ENCODE measurements at places on chromosomes 6 and 20.

DNA sequence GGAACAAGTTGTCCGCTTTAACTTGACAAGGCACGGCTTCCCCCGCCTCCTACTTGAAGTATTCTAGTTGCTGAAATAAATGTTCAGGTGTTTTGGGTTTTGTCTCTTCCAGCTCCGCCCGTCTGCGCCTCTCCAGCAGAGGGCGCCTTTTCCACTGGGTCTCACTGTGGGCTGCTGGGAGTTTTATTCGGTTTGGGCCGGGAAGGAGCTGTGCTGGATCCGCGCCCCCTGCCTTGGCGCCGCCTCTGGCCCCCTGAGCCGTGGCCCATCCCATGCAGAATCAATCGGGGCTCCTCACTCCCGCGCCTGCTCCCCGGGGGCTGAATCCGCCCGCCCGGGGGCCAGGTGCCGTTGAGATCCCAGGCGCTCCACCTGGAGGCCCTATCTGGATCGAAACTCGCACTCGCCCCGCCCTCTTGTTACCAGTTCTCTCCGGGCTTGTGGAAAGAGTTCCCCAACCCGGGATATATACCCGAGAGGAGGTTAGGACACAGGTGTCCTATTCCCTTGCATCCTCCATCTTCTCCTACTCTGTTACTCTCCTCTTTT is 51.0 kb upstream of the TCF21 start:
- DNase-seq: no peak

DNA sequence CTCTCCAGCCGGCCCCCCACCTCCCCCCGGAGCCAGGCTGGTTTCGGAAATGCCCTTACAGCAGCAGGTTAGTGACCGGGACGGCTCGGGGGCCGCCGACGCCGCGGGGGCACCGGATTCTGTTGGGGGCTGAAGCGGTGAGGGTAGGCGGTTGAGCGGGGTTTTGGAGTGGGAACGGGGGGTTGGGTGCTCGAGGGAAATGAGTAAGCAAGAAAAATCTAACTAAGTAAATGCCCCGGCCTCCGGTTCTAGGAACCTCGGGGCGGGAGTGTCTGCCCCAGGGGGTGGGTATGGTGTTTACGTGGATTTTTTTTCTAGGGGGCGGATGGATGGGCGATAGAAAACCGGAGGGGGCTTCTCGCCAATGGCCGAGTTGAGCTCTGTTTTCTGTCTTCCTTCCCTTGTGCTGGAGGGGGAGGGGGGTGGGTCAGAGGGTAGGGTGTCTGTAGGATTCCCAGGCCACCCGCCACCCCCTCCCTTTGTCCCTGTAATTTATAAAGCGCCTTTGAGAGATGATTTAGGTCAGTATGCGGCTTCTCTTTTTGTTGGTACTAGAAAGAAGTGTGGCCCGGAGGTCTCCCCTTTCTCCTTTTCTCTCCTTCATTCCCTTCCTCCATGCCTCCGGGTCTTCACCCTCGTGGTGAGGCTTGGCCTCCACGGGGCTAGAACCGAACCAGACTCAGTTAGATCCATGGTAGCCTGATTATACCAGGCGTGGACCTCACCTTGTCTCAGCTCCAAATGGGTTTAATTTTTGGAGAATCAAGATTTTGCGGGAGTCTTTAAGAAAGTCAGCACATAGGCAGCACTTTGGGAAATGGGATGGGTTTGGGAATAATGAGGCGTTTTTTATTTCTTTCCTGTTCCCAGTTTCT is 2.3 kb downstream of the E2F3 start:
- DNase-seq: peak; percentile 94

GRCh38 chr20:35443003-35443402 is 5.0 kb upstream of the GDF5 start:
- DNase-seq: no peak

DNA sequence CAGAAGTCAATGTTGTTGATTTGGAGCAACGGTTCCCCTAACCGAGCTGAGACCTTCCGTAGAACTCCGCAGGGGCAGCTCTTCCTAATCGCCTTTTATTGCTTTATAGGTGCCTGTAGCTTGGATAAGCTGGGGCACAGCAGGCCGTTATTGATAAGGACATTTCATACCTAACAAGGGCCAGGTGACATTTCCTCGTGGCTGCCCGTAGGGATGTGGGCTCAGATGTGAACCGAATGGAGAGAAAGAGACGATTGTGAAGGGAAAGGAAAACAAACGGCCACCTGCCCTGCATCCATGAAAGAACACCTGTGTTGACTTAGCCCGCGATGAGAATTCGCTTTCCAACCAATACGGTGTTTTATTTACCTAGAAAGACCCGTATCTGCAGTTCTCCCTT is 53.3 kb upstream of the DACT2 start:
- no peak for DNase-seq

- peak; percentile 54 for DNase-seq
These were observed 250.4 kb downstream of the FOXA2 start for GRCh38 chr20:22333885-22334545.

- DNase-seq: no peak
These were observed 3.8 kb downstream of the EFHC1 start for GRCh38 chr6:52423971-52424381.

- no peak for DNase-seq
These were observed 394.6 kb downstream of the ZFAND3 start for GRCh38 chr6:38214159-38214558.

- DNase-seq: no peak
These were observed 220.7 kb upstream of the CITED2 start for GRCh38 chr6:139595183-139595582.

DNA sequence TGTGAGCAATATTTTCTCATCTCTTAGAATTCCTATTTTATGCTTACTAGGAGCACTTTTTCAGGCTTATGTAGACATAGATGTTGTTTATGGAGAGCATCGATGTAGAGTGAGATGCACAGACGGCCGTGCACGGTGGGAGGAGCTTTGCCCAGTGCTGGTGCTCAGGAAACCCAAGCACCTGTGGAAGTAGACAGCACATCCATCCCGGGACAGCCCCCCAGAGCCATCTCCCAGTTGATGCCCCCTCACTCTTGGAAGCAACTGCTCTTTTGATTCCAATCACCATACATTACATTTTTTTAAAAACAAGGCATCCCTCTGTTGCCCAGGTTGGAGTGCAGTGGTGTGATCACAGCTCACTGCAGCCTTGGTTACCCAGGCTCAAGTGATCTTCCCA is 143.7 kb downstream of the SMOC2 start:
- no peak for DNase-seq

DNA sequence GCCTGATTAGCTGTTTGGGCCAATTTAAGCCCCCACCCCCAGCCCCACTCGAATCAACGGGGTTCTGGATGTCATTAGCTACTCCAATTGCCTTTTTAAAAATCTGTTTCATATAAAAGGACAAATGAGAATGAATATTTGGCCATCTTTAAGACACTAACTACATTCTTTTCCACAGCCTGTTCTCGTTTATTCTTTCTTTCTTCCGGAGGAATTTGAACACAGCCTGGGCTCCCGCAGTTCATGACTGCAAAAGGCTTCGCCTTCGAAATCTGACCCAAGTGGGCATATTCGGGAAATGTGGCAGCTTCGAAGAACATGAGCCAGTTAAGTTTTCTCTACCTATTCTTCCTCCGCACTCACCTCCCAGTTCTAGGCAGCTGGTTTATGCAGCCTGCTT is 49.4 kb upstream of the NFATC2 start:
- DNase-seq: no peak

DNA sequence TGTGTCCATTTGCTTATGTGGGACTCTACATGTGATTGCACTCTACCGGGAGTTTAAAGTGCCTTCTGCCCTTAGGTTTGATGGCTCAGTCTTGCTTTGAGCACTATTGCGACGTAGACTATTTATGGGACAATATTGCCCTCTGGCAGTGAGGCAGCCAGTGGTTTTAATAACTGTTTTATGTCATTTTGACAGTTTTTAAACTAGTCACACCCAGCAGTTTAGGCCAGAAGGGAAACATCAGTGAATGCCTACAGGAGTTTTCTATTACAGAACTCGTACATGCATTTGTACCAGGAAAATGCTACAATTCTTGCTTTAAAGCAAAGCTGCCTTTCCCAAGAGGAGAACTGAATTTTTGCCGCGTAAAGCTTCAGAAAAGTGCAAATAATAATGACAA is 813.7 kb downstream of the KIF16B start:
- no peak for DNase-seq

- DNase-seq: no peak
These were observed 59.7 kb downstream of the BANF2 start for GRCh38 chr20:17759449-17759848.

DNA sequence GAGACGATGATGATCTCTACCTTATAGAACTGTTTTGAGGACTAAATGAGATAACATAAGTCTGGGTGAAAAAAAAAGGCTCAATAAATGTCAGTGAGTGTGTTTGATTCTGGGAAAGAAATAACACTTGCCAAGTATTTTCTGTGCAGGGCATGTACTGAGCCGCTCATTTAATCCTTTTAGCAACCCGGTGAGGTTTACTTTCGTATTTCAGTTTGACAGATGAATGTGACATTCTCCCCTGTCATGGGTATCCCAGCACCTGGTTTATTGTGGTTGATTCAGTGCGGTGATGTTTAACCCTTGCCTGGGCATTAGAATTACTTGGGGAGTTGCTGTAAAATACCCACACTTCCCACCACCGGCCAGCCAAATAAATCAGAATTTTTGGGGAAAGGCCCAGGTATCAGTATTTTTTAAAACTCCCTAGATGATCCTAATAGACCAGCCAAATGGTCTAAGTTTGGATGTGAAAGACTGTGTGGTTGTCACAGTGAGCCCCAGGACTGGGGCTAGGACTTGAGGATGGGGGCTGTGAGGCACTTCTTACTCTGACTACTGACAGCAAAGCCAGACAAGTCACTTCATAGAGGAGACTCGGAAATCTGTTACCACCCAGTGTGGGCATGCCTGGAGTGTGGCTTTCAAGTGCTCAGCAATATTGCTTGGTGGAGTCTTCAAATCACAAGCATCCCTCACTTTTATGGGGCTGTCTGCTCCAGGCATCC is 100.2 kb upstream of the KCNG1 start:
- no peak for DNase-seq
